NCI-H1436 (cell line): ENCODE measurements at places on chromosomes 6 and 20.
A peak's percentile ranks its signal among the peaks of the same experiment; 100 is the strongest.

- no peak for DNase-seq
These were observed 46.1 kb downstream of the CD40 start for GRCh38 chr20:46164254-46164653.

DNA sequence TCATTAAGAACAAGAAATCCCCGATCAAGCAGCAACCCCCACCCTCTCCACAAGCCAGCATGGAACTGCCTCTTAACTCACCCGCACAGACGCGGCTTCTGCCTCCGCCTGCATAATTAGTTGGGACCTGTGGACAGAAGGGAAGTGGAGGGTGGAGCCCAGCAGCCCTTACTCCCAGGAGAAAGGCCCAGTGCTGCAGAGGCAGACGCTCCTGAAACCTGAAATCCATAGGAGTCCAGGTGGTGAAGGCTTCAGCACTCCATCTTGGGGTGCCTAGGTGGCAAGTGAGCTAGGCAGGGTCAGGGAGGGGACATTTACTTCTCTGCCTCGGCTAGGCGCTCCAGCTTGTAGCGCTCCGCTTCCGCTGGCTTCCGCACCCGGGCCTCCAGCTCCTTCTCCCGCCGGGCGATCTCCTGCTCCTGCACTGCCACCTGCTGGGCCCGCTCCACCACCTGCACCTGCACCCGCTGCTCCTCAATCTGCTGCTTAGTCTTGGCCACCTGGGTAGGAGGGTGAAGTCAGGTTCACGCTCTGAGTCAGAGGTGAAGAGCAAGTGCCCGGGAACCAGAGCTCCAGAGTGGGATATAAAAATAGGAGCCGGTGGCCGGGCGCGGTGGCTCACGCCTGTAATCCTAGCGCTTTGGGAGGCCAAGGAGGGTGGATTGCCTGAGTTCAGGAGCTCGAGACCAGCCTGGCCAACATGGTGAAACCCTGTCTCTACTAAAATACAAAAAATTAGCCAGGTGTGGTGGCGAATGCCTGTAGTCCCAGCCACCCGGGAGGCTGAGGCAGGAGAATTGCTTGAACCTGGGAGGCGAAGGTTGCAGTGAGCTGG is 10.7 kb downstream of the TUBB start:
- peak; percentile 77 for DNase-seq

GRCh38 chr6:50820869-50821264 is 2.2 kb downstream of the TFAP2B start:
- DNase-seq: no peak

GRCh38 chr6:56992703-56993102 is 37.8 kb downstream of the BEND6 start:
- no peak for DNase-seq

DNA sequence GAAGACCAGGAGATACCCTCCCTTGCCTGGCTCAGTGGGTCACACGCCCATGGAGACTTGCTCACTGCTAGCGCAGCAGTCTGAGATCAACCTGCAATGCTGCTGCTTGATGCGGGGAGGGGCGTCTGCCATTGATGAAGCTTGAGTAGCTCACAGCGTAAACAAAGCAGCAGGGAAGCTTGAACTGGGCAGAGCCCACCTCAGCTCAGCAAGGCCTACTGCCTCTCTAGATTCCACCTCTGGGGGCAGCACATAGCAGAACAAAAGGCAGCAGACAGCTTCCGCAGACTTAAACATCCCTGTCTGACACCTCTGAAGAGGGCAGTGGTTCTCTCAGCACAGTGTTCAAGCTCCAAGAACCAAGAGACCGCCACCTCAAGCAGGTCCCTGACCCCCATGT is 271.3 kb downstream of the ESR1 start:
- DNase-seq: no peak

GRCh38 chr6:122778985-122779661 is 393 bp upstream of the FABP7 start:
- DNase-seq: no peak

GRCh38 chr6:133958791-133959190 is 5.8 kb downstream of the TBPL1 start:
- DNase-seq: no peak

GRCh38 chr6:37882724-37883413 is 63.3 kb downstream of the ZFAND3 start:
- DNase-seq: no peak

- DNase-seq: no peak
These were observed 170.9 kb downstream of the HIVEP2 start for GRCh38 chr6:142773859-142774648.

GRCh38 chr6:115203381-115203780 is 857.3 kb downstream of the FRK start:
- DNase-seq: no peak

GRCh38 chr6:142469220-142469619 is 167.4 kb downstream of the ADGRG6 start:
- DNase-seq: no peak

DNA sequence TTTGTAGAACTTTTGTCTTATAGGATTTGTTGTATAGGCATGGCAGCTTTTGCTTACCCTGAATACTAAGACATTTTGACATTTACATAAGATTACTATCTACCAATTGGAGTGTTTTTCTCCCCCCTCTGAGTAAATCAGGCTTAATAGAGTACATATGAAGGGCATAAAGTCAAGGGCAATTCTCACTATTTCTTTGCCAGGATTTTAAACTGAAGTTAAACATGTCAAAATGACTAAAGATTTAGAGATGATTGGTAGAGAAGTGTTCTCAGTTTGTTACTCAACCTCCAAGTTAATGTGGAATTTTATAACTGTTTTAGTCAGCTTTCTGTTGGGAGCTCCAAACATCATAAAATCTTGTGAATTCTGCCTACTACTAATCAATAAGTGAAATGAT is 157.8 kb downstream of the CDKAL1 start:
- no peak for DNase-seq

GRCh38 chr20:48957533-48957932 is 36.0 kb downstream of the ARFGEF2 start:
- DNase-seq: no peak

GRCh38 chr6:111731456-111732195 is 125.9 kb upstream of the TRAF3IP2 start:
- no peak for DNase-seq

DNA sequence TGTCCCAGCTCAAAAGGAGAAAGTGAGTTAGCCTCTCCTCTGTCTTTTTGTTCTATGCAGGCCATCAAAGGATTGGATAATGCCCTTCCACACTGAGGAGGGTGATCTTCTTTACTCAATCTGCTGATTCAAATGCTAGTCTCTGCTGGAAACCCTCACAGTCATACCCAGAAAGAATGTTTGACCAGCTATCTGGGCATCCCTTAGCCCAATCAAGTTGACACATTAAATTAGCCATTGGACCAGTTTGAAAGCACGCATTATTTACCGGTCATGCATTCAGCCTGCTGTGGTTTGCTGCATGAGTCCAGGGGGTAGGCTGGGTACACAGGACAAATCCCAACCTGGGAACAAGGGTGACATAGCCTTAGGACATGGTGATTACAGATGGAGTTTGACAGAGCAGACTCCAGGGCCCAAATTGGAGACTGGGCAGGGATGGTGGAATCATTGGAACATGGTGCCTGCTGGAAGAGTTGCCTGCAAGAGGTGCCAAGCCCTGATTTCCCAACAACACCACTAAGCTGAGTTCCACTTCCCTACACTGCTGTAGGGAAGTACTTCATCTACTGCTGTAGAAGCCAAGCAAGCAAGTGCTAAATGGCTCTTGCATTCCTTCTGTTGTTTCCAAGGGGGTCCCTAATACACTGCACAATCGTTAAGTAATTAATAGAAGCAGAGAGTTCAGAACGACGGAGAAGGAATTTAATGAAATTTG is 87.7 kb downstream of the RNF182 start:
- DNase-seq: no peak

- DNase-seq: peak; percentile 81
These were observed 37.5 kb upstream of the IER3 start for GRCh38 chr6:30781743-30782424.

DNA sequence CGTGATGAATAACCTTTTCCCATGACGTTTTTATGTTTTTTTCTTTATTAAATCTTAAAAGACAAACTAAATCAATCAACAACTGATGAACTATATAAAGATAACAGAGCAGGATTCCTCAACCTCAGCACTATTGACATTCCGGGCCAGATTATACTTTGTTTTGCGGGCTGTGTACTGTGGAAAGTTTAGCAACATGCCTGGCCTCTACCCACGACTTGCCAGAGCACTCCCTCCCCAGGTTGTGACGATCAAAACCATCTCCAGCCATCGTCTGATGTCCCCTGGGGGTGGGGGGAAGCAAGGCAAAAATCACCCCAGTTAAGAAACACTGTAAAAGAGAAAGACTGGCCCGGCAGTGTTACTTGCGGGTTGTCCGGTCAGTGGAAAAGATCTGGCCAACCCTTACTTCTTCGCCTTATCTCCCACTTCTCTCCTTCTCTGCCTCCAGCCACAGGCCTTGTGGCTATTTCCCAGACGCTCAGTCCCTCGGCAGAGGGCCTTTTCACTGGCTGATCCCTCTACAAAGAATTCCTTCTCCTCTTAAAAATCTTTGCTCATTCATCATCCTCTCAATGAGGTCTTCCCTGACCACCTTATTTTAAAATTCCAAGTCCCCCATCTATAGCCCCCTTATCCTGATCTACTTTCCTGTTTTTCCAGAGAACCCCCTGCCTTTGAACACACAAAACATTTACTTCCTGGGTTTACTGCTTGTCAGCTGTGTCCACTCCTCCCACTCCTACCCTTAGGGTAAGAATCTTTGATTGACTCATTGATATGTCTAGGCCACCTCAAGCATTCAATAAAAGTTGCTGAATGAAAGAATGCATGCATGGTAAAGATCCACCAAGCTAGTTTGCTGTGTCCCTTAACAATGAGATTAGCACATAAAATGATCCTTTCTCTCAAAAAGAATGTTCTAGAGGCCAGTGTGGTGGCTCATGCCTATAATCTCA is 14.7 kb upstream of the RAB22A start:
- no peak for DNase-seq

DNA sequence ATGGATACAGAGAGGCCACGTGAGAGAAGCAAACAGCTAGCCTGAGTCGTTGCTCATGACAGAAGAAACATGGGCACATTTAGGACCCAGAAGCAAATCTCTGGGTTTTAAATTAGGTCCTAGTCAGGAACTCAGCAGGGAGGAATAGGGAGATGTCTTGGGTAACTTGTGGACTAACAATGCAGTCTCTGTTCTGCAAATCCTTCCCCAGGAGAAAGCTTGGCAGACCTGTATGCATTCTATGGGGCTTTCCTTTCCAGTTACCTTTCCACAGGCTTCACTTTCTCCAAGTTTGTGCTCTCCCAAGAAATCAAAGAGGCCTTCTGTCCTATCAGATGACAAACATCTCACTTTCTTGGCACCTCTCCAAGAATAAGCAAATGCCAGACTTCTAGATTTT is 47.2 kb upstream of the PLCB4 start:
- no peak for DNase-seq

DNA sequence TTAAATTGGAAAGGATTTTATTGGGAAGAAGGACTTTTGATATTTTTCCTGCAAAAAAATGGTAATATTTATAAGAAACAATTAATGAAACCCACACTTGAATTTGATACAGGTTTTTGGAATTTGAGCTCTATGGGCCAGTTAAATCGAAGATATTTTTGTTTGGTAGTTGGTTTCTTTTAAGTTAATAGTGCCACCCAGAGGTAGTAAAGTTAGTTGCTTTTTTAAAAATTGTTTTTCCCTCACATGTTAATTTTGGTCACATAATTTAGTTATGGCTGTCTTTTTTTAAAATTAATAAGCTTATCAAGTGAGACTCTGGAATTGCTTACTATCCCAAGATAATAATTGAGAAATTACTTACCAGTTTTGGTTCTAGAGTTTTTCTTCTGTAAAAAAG is 7.1 kb downstream of the PRIM2 start:
- DNase-seq: no peak

DNA sequence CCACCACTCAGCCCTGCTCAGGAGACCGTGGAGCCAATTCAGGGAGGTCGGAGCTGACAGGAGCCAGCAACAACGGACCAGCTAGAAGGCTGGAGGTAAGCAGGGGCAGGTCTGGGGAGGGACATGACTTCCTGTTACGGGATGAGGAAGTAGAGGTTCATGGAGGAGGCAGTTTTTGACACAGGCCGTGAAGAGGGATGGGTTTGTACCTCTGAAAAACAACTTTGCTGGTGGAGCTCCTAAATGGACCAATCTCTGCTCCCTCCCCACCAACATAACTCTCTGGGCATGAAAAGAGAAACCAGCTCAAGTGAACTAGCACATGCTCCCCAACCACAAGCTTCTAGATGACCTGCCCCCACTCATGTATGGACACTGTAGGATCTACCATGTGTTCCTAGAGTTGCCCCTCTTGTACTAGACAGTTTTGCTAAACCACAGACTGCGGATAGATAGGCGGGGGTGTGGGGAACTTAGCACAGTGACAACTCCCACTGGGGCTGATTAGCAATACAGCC is 31.4 kb downstream of the RALGAPA2 start:
- DNase-seq: no peak

DNA sequence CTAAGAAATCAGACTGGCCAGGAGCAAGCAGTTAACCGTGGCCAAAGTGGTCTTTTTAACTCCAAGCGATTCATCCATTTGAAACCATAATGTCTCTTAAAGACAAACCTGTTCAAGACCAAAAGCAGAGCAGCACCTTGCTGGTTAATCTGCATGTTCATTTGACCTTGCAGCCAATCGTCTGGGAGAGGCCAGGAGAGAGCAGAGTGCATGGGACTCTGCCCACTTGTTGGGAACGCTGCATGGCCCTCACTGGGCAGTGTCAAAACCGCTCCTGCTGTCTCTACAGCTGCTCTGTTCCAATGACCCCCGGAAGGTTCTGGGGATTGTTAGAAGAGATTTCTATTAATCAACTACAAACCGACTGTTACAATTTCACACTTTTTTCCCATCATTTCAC is 79.6 kb downstream of the OLIG3 start:
- DNase-seq: no peak

GRCh38 chr6:168355716-168356522 is 36.3 kb upstream of the DACT2 start:
- peak; percentile 13 for DNase-seq

DNA sequence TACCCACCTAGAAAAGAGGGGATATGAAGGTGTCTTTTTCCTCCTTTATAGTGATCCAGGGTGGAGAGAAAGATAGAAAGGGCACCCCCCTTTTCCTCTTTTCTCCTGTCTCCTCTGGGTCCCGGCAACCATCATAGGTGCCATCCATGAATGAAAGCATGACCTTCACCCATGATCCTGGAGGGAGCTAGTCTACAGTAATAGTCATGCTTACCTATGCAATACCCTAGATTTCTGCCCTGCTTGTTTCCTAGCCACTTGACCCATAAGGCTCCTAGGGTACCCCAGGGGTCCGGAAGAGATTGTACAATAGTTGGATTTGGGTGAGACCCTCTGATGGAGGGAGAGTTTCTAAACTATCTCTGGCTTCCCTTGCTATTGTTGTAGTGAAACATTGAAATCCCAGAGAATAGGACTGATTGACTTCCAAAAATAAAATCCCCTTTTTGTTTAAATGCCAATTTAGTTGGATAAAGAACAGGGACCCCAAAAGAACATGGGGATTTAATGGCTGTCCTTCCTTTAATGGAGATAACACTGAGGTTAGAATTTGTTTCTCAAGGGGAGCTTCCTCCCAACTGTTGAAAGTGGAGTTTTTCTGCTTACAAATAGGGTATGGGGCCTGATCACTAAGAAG is 366.8 kb upstream of the KHDRBS2 start:
- DNase-seq: no peak
